Hippocampal formation (tissue), 2 donors: ENCODE measurements at places on chromosomes 2 and 18.

- DNase-seq: no peak
Observed at GRCh38 chr2:72931280-72931910, 14.1 kb downstream of the EMX1 start.

DNA sequence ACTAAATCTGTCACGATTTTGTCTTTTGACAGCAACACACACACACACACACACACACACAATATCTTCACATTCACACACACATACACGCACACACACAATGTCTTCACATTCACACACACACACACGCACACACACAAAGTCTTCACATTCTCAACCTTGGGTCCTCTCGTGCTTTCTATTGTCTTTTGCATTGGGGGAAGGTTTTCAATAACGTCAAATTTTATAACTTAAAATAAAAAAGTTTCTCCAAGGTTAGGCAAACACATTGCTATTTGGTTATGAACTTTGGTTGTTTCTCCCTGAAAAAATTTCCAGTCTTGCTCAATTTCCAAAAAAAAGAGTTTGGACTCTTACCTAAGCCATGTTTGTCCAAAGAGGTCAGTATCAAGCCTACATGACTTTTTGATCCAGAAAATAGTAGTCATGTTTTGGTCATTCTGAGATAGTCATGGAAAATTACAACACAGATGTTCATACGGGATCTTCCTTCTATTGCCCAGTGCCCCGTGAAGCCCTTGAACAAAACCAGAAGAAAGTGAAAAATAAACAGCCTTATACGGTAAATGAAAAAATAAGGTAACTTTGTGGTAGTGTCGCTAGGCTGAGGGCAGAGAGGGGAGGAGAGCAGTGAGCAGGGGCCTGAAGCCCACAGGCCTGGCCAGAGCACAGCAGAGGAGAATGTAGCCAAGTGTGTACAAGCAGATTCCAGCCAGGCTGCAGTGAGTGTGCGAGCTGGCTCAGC is 542.8 kb upstream of the ID2 start:
- DNase-seq: no peak

- DNase-seq: no peak
Observed at GRCh38 chr2:118618279-118618678, 229.2 kb downstream of the EN1 start.

DNA sequence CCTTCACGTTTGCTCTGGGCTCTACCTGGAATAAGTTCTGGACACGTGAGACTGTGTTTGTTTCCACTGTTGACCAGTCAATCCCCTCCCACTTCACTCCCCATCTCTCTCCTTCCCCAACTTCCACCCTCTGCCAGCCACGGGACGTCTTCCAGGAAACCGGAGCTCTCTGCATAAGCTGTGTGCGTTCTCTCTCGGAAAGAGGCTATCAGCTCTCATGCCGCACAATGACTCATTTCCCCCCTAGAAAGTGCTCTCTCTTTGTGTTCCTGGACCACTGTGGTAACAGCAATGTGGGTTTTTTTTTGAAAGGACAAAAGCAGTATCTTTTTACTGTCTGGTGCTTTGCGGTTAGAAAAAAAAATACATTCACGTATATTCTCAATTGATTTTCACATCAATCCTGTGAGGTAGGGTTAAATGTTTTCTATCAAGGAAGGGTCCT is 10.2 kb downstream of the PROKR1 start:
- no peak for DNase-seq

DNA sequence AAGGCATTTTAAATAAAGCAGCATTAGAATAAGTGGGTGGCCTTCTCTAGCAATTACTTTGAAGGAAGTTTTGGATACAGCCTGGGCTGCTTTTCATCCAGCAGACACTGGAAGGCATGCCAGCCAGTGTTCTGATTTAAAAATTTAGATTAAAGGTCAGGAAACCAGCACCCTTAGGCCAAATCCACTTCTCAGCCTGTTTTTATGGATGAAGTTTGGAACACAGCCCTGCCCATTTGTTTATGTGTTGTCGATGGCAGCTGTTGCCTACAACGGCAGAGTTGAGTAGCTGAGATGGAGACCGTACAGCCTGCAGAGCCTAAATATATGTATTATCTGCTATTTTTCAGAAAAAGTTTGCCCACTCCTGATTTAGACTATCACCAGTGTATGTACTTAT is 313.6 kb upstream of the ACVR2A start:
- no peak for DNase-seq

DNA sequence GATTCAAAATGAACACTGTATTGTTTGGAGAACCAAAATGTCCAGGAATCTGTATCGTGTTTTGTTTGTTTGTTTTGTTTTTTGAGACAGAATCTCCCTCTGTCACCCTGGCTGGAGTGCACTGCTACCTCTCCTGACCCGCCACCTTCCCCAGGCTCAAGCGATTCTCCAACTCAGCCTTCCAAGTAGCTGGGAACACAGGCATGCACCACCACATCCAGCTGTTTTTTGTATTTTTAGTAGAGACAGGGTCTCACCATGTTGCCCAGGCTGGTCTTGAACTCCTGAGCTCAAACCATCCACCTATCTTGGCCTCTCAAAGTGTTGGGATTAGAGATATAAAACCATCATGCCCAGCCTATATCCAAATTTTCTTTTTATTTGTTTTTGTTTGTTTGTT is 74.6 kb downstream of the KYNU start:
- no peak for DNase-seq

GRCh38 chr2:168457190-168457895 is 1.3 kb downstream of the CERS6 start:
- DNase-seq: no peak

DNA sequence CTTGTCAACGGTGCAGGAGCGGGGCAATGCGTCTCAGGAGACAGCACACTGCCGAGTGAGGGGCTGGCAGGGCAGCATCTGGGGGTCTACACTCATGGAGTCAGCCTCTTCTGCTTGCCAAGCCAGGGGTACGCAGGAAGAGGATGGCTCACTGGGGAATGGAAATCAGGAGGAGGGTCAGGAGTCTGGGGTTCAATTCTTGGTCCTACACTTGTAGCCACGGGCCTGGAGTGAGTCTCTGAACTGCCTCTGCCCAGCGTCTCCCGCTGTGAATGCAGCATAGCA is 70.0 kb downstream of the CAPN13 start:
- DNase-seq: no peak

- DNase-seq: no peak
Observed at GRCh38 chr2:206231669-206232286, 42.7 kb upstream of the ZDBF2 start.

GRCh38 chr2:165634855-165635254 is 159.2 kb downstream of the GALNT3 start:
- DNase-seq: peak; percentile 83

- DNase-seq: no peak
Observed at GRCh38 chr2:61471905-61472805, 1.3 kb upstream of the USP34 start.

DNA sequence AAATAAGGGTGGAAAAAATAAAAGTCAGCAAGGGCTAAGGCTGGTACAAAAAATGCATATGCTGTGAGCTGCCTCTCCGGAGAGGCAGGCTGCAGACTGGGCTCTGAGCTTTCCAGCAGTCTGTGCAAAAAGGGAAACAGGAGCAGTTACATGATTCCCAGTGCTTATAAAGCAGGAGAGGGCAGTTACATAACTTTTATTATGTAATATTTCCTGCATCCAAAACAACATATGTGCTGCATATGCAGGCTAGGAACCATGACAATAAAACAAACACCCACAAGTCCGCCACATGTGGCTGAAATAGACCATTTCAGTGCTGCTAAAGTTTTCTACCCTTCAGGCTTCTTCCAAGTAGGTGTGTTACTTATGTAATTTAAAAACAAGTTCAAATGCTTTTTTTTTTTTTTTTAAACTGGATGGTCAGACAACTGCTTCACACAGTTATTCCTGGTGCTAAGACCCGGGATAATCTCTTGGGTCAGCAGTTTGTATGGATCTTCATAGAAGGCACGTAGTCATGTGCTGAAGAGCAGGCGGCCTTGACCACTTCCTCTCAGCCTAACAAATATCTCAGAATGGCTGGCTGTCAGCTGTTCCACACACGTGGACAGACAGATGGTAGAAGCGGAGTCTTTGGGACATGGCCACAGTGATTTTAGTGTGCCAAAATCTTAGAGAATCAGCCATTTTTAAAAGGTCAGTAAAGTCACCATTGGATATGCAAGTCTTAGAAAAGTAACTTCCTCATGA is 43.5 kb downstream of the ARMC9 start:
- peak; percentile 9 for DNase-seq

GRCh38 chr2:67416136-67416535 is 19.0 kb downstream of the ETAA1 start:
- DNase-seq: no peak

DNA sequence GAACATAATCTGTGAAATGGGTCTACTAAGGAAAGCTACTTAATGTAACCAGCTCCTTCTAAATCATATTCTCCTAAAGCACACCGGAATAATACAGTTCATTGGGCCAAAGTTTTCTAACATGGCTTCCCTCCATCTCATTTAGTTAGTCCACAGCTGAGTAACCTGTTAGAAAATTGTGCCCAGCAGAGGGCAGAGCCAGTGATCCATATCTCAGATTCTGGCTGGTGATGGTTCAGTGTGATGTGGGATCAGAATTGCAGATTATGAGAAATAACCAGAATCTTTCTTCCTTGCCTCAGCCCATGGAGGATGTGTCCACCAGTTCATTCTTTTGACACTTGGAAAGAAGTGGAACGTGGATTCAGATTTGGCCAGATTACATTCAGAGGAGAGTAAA is 9.4 kb upstream of the CTLA4 start:
- DNase-seq: no peak

GRCh38 chr2:118929059-118929458 is 12.9 kb upstream of the MARCO start:
- DNase-seq: no peak

DNA sequence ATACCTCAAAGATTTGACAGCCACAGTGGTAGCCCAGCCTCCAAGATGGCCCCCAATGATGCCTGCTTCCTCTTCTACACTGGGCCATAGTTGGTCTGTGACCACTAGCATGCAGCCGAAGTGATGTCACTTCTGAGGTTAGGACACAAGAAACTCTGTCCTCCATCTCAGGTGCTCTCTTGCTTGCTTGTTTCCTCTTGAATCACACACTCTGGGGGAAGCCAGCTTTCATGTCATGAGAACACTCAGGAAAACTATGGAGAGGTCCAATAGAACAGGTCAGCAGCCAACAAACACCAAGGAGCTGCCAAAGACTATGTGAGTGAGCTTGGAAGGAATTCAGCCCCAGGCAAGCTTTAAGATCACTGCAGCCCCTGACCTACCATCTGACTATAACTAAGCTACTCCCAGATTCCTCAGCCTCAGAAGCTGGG is 3.3 kb upstream of the ADAM17 start:
- no peak for DNase-seq

DNA sequence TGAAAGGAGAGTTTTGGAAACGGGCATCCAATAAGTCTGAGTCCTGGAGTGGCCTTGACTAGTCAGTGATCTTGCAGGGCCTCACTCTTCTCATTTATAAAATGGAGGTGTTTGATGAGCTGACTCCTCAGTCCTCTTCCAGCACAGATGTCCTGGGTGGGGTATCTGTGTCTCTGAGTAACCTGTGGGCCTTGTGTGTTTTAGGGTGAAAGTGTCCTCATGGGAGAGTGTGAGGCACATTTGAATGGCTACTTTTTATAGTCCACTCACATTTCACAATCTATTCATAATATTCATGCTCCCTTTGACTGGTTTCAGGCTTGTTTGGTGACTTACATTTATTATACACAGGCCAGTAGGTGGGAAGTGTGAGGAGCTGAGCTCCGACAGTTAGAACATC is 106.4 kb upstream of the CELF4 start:
- no peak for DNase-seq
